Esophagus squamous epithelium (tissue), 5 donors: ENCODE measurements at places on chromosomes 4 and X.
A peak's percentile ranks its signal among the peaks of the same experiment; 100 is the strongest.

DNA sequence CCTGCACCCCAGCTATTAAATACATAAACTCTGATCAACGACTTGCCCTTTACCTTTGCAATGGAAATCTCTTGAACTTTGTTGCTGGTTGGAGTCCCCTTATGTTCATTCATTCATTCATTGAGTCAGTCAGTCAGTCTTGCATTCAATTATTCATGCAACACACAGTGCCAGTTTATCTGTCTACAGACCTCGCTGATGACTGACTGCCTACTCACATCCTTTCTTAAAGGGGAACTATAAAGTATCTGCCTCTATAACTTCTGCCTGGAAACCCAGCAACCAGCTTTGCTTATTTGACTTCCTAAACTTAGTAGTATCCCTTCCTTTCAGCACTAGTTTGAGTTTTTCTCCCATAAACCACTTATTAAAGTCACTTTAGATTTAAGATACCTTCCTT lies 620.8 kb upstream of the ADGRL3 start:
- no peak for DNase-seq
- H3K4me3 ChIP-seq: no peak overlapping the region
- H3K27me3 ChIP-seq: no peaks in the 10 kb centered on the region
- H3K36me3 ChIP-seq: no peaks in the 10 kb centered on the region

DNA sequence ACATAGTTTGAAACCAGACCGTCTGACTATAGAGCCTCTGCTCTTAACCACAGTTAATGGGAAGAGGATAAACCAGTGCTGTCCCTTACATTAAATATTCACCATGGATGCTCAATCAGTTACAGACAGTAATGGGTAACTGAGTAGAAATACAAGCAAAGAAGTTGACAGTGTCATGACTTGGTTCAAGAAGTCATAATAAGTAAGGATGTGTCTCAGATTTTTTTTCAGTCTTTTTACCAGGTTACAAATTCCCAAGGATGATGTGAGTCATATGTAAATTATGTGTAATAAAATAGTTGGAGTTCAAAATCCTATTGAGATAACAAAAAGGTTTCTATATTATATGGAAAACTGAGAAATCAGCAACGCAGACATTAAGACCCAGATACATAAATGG lies 31.1 kb downstream of the ZCCHC4 start:
- no peak overlapping the region for H3K4me3 ChIP-seq
- H3K27ac ChIP-seq: no peak overlapping the region
- no peaks in the 10 kb centered on the region for H3K36me3 ChIP-seq

- H3K27ac ChIP-seq: no peak overlapping the region
- H3K27me3 ChIP-seq: no peaks in the 10 kb centered on the region
- no peaks in the 10 kb centered on the region for H3K36me3 ChIP-seq
- H3K4me3 ChIP-seq: no peak overlapping the region
Measured at GRCh38 chrX:40872351-40872750, 137.0 kb upstream of the MED14 start.

- no peaks in the 10 kb centered on the region for H3K4me1 ChIP-seq
- no peaks in the 10 kb centered on the region for H3K36me3 ChIP-seq
- DNase-seq: no peak
- no peaks in the 10 kb centered on the region for H3K27me3 ChIP-seq
Measured at GRCh38 chrX:45771114-45771513, 570.4 kb upstream of the DIPK2B start.

DNA sequence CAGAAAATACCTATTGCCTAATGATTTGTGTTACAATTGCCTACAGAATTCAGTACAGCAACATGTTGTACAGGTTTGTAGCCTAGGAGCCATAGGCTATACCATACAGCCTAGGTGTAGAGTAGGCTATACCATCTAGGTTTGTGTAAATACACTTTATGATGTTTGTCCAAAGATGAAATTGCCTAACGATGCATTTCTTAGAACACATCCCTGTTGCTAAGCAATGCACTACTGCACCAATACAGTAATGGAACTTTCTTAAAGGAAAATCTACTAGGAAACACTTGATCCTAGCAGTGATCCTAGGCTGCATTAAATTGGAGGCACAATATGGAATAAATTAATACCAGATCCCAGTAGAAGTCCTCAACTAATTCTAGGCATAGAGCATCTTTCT lies 18.3 kb downstream of the NOA1 start:
- no peak overlapping the region for H3K4me3 ChIP-seq
- H3K27ac ChIP-seq: no peak overlapping the region
- no peak for DNase-seq
- H3K27me3 ChIP-seq: no peaks in the 10 kb centered on the region
- H3K36me3 ChIP-seq: no peaks in the 10 kb centered on the region
- peaks cover 17% of the 10 kb centered on the region for H3K4me1 ChIP-seq

GRCh38 chr4:10457255-10457801 lies at the start of gene ZNF518B:
Gene ZNF518B (minus strand): TSS chr4:10457426. CDS start chr4:10446328, 11,098 bp downstream.
- peaks cover 42% of the 10 kb centered on the region for H3K27me3 ChIP-seq
- H3K27ac ChIP-seq: peak within 1 kb of the TSS; percentile 80
- peaks cover 42% of the 10 kb centered on the region for H3K4me1 ChIP-seq
- H3K4me3 ChIP-seq: peak within 1 kb of the TSS; percentile 85
- DNase-seq: no peak
- H3K36me3 ChIP-seq: no peaks in the 10 kb centered on the region

DNA sequence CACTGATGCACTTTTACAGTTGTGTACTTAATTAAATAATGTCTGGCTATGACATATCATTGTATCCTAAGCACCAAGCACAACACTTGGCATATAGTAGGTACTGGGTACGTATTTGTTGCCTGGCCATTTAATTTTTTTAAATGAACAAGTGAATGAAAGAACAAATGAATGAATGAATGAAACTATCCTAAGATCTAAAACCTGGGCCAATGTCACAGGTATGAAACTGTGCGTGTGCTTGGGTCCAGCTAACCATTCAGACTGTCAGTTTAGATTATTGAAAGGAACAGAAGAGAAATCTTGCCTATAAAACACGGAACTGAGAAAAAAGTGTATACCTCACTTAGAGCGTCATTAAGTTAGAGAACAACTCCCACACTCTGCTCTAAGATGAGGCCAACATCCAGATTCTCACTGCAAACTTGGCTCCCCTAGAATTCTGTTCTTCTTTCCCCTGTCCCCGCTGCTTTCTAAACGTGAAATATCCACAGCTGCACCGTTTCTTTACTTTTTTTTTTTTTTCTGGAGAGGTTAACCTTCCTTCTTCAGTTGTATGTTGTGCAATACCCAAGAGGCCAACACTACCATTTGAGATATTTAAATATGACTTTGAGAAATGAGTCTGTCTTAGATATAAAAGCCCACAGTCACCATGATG lies 17.3 kb upstream of the SEL1L3 start:
- no peak overlapping the region for H3K4me3 ChIP-seq
- no peaks in the 10 kb centered on the region for H3K36me3 ChIP-seq
- no peak for DNase-seq
- H3K27me3 ChIP-seq: no peaks in the 10 kb centered on the region
- no peaks in the 10 kb centered on the region for H3K4me1 ChIP-seq

DNA sequence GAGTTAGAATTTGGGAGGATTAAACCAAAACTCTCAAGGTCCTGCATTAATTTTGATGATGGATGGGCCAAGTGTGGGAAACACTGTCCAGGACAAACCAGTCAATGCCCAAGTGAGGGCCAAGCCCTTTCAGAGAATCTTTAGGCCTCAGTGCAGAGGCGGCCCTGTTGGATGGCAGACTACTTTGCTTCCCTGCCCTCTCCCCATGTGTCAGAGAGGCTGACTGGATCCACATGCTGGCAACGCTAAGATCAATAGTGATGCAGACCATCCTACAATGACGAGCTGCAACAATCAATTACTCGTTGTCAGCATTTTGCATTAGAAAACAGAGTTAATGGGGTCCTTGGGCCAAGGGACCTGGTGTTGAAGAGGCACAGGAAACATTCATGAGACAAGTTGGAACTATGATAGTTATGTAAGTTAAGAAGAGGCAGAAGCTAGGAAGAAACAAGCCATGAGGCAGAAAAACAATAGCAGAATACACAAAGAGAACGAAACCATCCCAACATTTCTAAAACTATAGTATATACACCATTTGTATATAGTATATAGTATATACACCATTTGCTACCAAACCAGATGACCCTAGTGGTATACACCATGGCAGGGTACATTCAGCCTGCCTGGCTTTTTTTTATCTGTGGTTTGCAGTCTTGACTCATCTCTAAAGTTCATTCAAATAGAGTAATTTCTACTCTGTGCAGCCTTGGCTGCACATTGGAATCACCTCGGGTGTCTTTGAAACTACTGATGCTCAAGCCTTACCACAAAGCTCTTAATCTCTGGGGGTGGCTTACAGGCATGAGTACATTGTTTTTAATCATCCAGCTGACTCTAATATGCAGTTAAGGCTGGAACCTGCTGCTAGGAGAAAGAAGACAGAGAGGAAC lies 147.7 kb upstream of the GYPA start:
- H3K27ac ChIP-seq: no peak overlapping the region
- no peak overlapping the region for H3K4me3 ChIP-seq
- DNase-seq: no peak
- H3K36me3 ChIP-seq: no peaks in the 10 kb centered on the region
- H3K27me3 ChIP-seq: no peaks in the 10 kb centered on the region

- no peak overlapping the region for H3K27ac ChIP-seq
- H3K4me1 ChIP-seq: no peaks in the 10 kb centered on the region
- no peaks in the 10 kb centered on the region for H3K36me3 ChIP-seq
- no peak for DNase-seq
- H3K27me3 ChIP-seq: no peaks in the 10 kb centered on the region
- H3K4me3 ChIP-seq: no peak overlapping the region
Measured at GRCh38 chr4:147605499-147605898, 11.7 kb upstream of the TMEM184C start.

DNA sequence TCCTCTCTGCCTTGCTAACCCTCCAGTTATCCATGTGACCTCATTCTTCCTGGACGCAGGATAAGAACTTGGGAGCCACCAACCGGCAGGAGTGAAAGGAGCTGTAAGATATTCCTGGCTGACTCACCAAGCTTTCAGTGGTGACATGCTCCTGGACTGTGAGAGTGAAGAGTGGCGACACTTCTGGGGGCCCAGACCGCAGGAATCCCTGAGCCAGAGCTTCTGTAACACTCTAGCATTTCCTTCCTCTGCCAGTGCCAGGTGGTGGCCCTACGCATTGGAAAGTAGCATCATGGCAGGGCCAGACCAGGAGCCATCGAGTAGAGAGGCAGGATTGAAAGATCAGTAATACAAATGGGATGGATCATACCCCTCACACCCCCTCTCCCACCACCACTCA lies 474.3 kb downstream of the ACTRT1 start:
- no peaks in the 10 kb centered on the region for H3K27me3 ChIP-seq
- H3K36me3 ChIP-seq: no peaks in the 10 kb centered on the region
- H3K4me1 ChIP-seq: no peaks in the 10 kb centered on the region
- no peak overlapping the region for H3K27ac ChIP-seq
- DNase-seq: no peak

- H3K36me3 ChIP-seq: peaks cover 15% of the 10 kb centered on the region
- no peaks in the 10 kb centered on the region for H3K27me3 ChIP-seq
- H3K4me3 ChIP-seq: no peak overlapping the region
- H3K27ac ChIP-seq: no peak overlapping the region
Measured at GRCh38 chr4:186151499-186151898, 39.9 kb upstream of the CYP4V2 start.

GRCh38 chrX:47595716-47596251 lies 13.5 kb downstream of the TIMP1 start:
- no peaks in the 10 kb centered on the region for H3K27me3 ChIP-seq
- no peak for DNase-seq
- no peaks in the 10 kb centered on the region for H3K4me1 ChIP-seq
- H3K4me3 ChIP-seq: no peak overlapping the region

DNA sequence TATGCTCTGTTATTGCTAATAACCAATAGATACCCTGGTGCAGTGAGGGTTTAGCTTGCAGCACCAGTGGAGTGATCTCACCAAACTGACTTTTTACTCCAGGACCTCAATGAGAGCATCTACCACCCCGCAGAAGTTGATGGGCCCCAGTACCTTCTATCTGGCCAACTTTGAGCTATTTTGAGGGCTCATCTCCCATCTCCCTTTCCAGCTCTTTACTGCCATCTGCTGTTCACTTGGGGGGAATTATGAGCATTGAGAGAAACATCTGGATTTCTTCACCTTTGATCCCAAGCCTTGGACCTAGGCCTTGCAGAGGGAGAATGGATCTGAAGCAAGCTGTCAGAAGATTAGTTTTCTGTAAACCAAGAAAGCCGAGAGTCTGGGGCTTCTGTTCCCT lies 143.6 kb downstream of the TMEM164 start:
- no peak overlapping the region for H3K27ac ChIP-seq
- no peak overlapping the region for H3K4me3 ChIP-seq
- DNase-seq: no peak
- peaks cover 4% of the 10 kb centered on the region for H3K4me1 ChIP-seq
- H3K27me3 ChIP-seq: no peaks in the 10 kb centered on the region
- no peaks in the 10 kb centered on the region for H3K36me3 ChIP-seq

- H3K4me3 ChIP-seq: no peak overlapping the region
- no peaks in the 10 kb centered on the region for H3K36me3 ChIP-seq
- DNase-seq: no peak
- H3K27me3 ChIP-seq: no peaks in the 10 kb centered on the region
- peaks cover 6% of the 10 kb centered on the region for H3K4me1 ChIP-seq
- no peak overlapping the region for H3K27ac ChIP-seq
Measured at GRCh38 chrX:46710927-46711623, 47.8 kb downstream of the SLC9A7 start.

DNA sequence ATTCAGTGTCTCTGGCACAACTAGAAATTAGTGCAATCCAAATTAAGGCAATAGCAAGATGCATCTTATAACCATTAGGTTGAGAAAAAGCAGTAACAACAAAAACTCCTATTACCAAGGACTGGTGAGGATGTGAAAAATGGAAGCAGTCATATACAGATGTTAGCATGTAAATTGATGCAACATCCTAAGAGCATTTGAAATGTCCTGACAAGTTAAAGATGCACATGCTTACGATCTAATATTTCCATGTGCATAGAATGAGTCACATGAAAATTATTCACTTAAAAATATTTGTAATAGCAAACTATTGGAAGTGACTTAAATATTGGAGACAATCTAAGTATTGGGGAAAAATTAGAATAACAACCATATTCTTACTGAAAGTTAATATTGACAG lies 163.0 kb downstream of the FAM13A start:
- H3K4me3 ChIP-seq: no peak overlapping the region
- H3K4me1 ChIP-seq: no peaks in the 10 kb centered on the region
- no peaks in the 10 kb centered on the region for H3K27me3 ChIP-seq
- H3K36me3 ChIP-seq: no peaks in the 10 kb centered on the region

- peak overlapping the region; percentile 64 for H3K27ac ChIP-seq
- DNase-seq: no peak
- H3K27me3 ChIP-seq: no peaks in the 10 kb centered on the region
- no peaks in the 10 kb centered on the region for H3K4me1 ChIP-seq
- H3K36me3 ChIP-seq: no peaks in the 10 kb centered on the region
Measured at GRCh38 chrX:12949205-12949926, 25.5 kb upstream of the TMSB4X start.

GRCh38 chr4:118224243-118224829 lies 128.5 kb downstream of the PRSS12 start:
- H3K27ac ChIP-seq: no peak overlapping the region
- H3K4me3 ChIP-seq: no peak overlapping the region
- no peaks in the 10 kb centered on the region for H3K4me1 ChIP-seq

DNA sequence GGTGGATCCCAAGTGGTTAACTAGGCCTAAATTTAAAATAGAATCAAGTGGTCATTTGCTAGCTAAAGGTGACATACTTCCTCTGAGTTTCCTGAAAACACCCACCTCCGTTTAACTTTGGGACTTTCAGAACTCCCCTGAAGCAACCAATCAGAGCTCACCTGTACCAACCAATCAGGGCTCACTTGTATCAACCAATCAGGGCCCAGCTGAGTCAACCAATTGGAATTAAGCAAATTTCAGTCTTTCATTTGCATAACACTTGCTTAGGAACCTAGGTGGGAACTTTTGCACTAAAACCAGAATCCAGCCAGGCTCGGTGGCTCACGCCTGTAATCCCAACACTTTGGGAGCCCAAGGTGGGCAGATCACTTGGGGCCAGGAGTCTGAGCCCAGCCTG lies 15.9 kb downstream of the GPC4 start:
- no peak overlapping the region for H3K4me3 ChIP-seq
- no peaks in the 10 kb centered on the region for H3K27me3 ChIP-seq
- no peak for DNase-seq
- peaks cover 10% of the 10 kb centered on the region for H3K4me1 ChIP-seq
- no peaks in the 10 kb centered on the region for H3K36me3 ChIP-seq
